Activated T-cell treated with anti-CD3 and anti-CD28 coated beads, Interleukin-2, amount 50 U/mL, for 72 hours (primary cell): ENCODE measurements at places on chromosomes 1 and 21. TPM values are rescaled to one million over a fixed set of nuclear protein-coding genes. Genes with fewer than 3 reads are reported as not detected.

RUNX1 gene
- total RNA-seq: 36.6 TPM

TACSTD2 gene
- total RNA-seq: not detected

FMO2 gene
- total RNA-seq: not detected

OR2L8 gene
- total RNA-seq: not detected

WNT4 gene
- not detected for total RNA-seq

SLC35A3 gene
- 19.2 TPM for total RNA-seq

DNA sequence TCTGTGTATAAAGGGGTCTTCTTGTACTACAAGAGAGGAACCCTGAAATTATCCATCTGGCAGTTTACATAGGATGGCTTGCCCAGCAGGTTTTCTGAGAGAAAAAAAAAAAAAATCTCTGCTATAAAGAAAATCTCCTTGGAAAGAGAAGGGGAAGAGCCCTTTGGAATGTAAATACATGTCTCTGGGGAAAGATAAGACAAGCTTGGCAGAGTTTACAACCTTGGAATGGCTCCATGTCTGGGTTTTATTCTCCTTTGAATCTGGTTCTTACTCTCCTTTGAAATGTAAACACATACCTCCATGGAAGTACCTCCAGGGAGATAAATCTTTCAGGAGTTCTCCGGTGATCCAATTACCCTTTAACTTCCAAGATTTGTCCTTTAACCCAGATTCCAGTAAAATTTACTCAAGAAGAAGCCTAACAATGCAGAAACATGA lies 45.1 kb upstream of the DNAH14 start:
- peaks cover 5% of the 10 kb centered on the region for H3K36me3 ChIP-seq
- no peak overlapping the region for H3K27ac ChIP-seq
- no peaks in the 10 kb centered on the region for H3K4me1 ChIP-seq
- no peak for DNase-seq
- H3K4me3 ChIP-seq: no peak overlapping the region

DNA sequence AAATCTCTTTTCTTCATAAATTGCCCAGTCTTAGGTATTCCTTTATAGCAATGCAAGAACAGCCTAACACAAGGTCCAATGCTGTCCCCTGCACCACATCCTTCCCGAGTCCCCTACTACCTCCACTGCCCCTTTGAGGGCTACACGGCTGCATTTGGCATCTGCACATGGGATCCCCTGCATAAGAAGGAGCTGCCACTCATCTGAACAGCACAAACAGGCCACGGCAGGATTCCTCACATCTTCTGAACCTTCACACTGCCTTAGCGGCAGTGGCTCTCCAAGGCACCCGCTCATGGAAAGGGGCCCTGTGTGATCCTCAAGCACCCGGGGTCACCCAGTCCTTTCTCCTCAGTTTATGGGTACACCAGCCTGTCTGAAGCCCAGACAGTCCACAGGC lies 29.2 kb upstream of the BACE2 start:
- peaks cover 21% of the 10 kb centered on the region for H3K27me3 ChIP-seq
- H3K27ac ChIP-seq: no peak overlapping the region
- H3K4me1 ChIP-seq: no peaks in the 10 kb centered on the region
- DNase-seq: no peak
- H3K36me3 ChIP-seq: no peaks in the 10 kb centered on the region

DNA sequence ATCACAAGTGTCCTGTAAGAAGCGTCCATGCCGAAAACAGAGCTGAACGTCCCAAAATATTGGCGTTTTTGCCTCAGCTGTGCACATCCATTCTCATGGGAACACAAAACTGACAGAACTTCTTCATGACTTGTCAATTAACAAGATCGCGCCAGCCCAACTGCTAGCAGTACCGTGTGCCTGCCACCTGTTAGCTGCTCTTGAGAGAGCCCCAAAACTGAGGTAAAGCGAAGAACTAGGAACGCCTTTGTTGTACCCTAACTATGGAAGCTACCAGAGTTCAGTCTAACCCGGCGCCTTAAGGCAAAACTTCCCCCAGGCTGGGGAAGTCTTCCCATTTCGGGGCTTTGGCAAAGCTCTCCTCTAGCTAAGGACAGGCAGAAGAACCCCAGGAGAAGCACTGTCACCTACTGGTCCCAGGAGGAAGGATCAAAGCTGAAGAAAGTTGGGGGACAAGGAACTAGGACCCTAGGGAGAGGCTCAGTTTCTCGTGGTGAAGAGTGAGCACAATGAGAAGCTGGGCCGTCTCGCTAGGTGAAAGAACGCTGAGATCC lies 719 bp downstream of the EYA3 start:
- peak; percentile 29 for DNase-seq
- peaks cover 3% of the 10 kb centered on the region for H3K27me3 ChIP-seq
- H3K4me1 ChIP-seq: peaks cover 40% of the 10 kb centered on the region
- H3K36me3 ChIP-seq: peaks cover 4% of the 10 kb centered on the region

GRCh38 chr1:85656256-85656655 lies 52.0 kb downstream of the ZNHIT6 start:
- H3K27ac ChIP-seq: no peak overlapping the region
- peaks cover 12% of the 10 kb centered on the region for H3K4me1 ChIP-seq
- no peak overlapping the region for H3K4me3 ChIP-seq
- H3K27me3 ChIP-seq: no peaks in the 10 kb centered on the region
- H3K36me3 ChIP-seq: peaks cover 12% of the 10 kb centered on the region
- DNase-seq: no peak

GRCh38 chr1:163090321-163090945 lies 21.3 kb downstream of the RGS4 start:
- H3K27ac ChIP-seq: no peak overlapping the region
- no peaks in the 10 kb centered on the region for H3K4me1 ChIP-seq
- no peaks in the 10 kb centered on the region for H3K27me3 ChIP-seq
- H3K36me3 ChIP-seq: no peaks in the 10 kb centered on the region
- no peak overlapping the region for H3K4me3 ChIP-seq

- H3K4me1 ChIP-seq: no peaks in the 10 kb centered on the region
- H3K27me3 ChIP-seq: peaks cover 6% of the 10 kb centered on the region
- H3K27ac ChIP-seq: no peak overlapping the region
- H3K36me3 ChIP-seq: no peaks in the 10 kb centered on the region
- no peak overlapping the region for H3K4me3 ChIP-seq
Observed at GRCh38 chr1:15123270-15123669, 30.3 kb upstream of the TMEM51 start.

GRCh38 chr1:114093624-114094362 lies 59.9 kb downstream of the SYT6 start:
- H3K4me1 ChIP-seq: peaks cover 6% of the 10 kb centered on the region
- no peak overlapping the region for H3K27ac ChIP-seq
- no peak for DNase-seq

DNA sequence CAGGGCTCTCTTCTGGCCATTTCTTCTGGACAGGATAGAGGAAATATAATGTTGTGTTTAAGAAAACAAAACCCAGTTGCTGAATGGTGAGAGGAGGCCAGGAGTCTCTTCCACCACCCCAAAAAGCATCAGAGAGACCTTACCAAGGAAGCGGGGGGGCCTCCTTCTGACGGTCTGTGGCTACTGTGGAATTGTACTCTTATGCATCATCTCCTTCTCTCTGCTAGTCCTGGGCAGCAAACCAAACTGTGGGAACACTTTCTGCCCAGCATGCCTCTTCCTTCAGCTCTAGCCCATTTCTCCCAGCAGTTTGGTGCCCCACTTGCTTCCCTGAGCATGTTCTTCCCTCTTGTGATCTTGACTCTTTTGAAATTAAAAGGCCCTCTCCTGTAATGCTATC lies 157.7 kb downstream of the HHIPL2 start:
- H3K27ac ChIP-seq: no peak overlapping the region
- H3K4me1 ChIP-seq: peaks cover 10% of the 10 kb centered on the region
- no peaks in the 10 kb centered on the region for H3K36me3 ChIP-seq
- H3K4me3 ChIP-seq: no peak overlapping the region
- no peak for DNase-seq
- no peaks in the 10 kb centered on the region for H3K27me3 ChIP-seq

- no peak for DNase-seq
- no peak overlapping the region for H3K27ac ChIP-seq
- peaks cover 10% of the 10 kb centered on the region for H3K36me3 ChIP-seq
- H3K4me3 ChIP-seq: no peak overlapping the region
- H3K4me1 ChIP-seq: peaks cover 25% of the 10 kb centered on the region
- peaks cover 6% of the 10 kb centered on the region for H3K27me3 ChIP-seq
Observed at GRCh38 chr1:167808104-167808503, 86.3 kb downstream of the MPZL1 start.

- DNase-seq: no peak
- H3K4me1 ChIP-seq: no peaks in the 10 kb centered on the region
- no peak overlapping the region for H3K27ac ChIP-seq
- no peaks in the 10 kb centered on the region for H3K27me3 ChIP-seq
Observed at GRCh38 chr1:195065437-195065836, 1542.8 kb downstream of the KCNT2 start.

DNA sequence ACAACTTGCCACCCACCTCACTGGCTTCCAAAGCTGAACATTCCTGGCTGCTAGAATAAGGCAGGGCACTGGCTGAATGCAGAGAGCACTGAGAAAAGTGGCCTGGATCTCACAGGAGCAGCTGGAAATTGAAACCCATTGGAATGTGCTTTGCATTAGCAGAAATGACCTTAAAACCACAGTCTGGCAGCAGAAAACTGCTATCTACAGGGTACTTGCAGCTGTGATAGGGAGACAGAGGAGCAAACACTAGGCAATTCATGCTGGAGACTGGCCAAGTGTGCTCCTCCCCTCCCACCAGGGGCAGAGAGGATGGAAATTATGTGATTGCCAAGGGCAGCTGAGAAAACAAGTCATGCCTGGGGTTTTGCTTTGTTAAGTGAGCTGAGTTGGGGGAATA lies 47.2 kb downstream of the HSD3B1 start:
- H3K36me3 ChIP-seq: no peaks in the 10 kb centered on the region
- no peaks in the 10 kb centered on the region for H3K4me1 ChIP-seq
- no peaks in the 10 kb centered on the region for H3K27me3 ChIP-seq
- no peak overlapping the region for H3K27ac ChIP-seq
- H3K4me3 ChIP-seq: no peak overlapping the region

DNA sequence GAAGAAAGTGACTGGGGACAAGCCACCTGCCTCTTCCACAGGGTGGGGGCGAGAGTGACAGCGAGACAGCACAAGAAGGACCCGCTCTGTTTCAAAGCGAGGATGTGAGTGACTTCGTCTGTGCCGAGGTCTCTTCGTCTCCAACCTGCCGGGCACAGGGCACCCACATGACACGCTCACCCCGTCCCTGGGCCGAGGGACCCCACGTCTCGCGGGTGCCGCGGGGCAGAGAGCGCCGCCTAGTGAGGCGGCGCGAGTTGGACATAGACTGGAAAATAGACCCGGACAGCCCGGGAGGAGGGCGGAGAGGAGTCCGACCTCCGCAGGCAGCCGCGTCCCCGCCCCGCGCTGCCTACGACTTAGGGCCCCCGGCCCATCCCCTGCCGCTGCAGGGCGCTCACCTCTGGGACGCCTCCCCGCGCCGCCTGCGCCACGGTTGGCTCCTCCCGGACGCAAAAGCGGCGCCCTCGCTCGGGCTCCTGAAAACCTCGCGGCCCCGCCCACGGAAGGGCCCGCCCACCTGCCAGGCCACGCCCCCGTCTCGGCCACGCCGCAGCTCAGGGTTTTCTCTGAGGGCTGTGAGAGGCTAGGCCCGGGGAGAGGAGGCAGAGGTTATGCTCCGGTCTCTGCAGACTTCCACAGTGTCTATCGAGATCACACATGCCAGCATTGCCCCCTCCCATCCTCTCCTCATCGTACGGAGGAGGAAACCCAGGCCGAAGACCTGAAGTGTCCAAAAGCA lies at the start of gene TLR5:
Gene TLR5, minus strand, starts transcription at position 454 of the 742 bp plus-strand sequence. CDS start 30,217 bp downstream, outside the sequence.
- no peaks in the 10 kb centered on the region for H3K27me3 ChIP-seq
- peak within 1 kb of the TSS; percentile 78 for H3K4me3 ChIP-seq
- peak; percentile 92 for DNase-seq
- H3K36me3 ChIP-seq: no peaks in the 10 kb centered on the region
- H3K27ac ChIP-seq: no peak within 1 kb of the TSS

GRCh38 chr1:51472359-51472758 lies 46.7 kb downstream of the EPS15 start:
- peaks cover 8% of the 10 kb centered on the region for H3K36me3 ChIP-seq
- peaks cover 10% of the 10 kb centered on the region for H3K4me1 ChIP-seq
- H3K4me3 ChIP-seq: no peak overlapping the region
- no peaks in the 10 kb centered on the region for H3K27me3 ChIP-seq

- no peak overlapping the region for H3K4me3 ChIP-seq
- H3K4me1 ChIP-seq: no peaks in the 10 kb centered on the region
- no peak for DNase-seq
Observed at GRCh38 chr1:211145944-211146343, 12.0 kb upstream of the KCNH1 start.

DNA sequence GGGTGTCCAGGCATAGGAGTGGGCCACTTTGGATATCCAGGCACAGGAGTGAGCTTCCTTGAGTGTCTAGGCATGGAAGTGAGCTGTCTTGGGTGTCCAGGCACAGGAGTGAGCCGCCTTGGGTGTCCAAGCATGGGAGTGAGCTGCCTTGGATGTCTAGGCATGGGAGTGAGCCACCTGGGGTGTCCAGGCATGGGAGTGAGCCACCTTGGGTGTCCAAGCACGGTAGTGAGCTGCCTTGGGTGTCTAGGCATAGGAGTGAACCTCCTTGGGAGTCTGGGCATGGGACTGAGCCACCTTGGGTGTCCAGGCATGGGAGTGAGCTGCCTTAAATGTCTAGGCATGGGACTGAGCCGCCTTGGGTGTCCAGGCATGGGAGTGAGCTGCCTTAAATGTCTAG lies 146.3 kb downstream of the C1orf94 start:
- H3K36me3 ChIP-seq: no peaks in the 10 kb centered on the region
- H3K27me3 ChIP-seq: peaks cover 17% of the 10 kb centered on the region
- H3K4me3 ChIP-seq: no peak overlapping the region
- H3K27ac ChIP-seq: no peak overlapping the region
- no peak for DNase-seq
- H3K4me1 ChIP-seq: no peaks in the 10 kb centered on the region

- H3K27ac ChIP-seq: peak overlapping the region; percentile 90
- H3K4me3 ChIP-seq: peak overlapping the region; percentile 97
- peak; percentile 79 for DNase-seq
- H3K36me3 ChIP-seq: peaks cover 2% of the 10 kb centered on the region
- H3K4me1 ChIP-seq: peaks cover 42% of the 10 kb centered on the region
Observed at GRCh38 chr21:32411350-32412161, 950 bp upstream of the EVA1C start.

DNA sequence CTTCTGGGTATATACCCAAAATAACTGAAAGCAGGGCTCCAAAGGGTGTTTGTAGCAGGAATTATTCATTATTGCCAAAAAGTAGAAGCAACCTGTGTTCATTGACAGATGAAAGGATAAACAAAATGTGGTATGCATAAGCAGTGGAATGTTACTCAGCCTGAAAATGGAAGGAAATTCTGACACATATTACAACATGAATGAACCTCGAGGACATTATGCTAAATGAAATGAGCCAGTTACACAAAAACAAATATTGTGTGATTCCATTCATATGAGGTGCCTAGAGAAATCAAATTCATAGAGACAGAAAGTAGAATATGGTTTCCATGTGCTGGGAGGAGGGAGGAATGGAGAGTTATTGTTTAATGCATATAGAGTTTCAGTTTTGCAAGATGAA lies 86.3 kb upstream of the ARTN start:
- H3K4me1 ChIP-seq: peaks cover 10% of the 10 kb centered on the region
- H3K27ac ChIP-seq: no peak overlapping the region
- no peak overlapping the region for H3K4me3 ChIP-seq
- no peaks in the 10 kb centered on the region for H3K27me3 ChIP-seq
- peaks cover 15% of the 10 kb centered on the region for H3K36me3 ChIP-seq
- DNase-seq: no peak

- H3K27me3 ChIP-seq: no peaks in the 10 kb centered on the region
- peaks cover 11% of the 10 kb centered on the region for H3K4me1 ChIP-seq
- no peak overlapping the region for H3K4me3 ChIP-seq
Observed at GRCh38 chr1:59057211-59057694, 239.6 kb upstream of the FGGY start.

GRCh38 chr1:51482881-51483280 lies 36.2 kb downstream of the EPS15 start:
- no peak overlapping the region for H3K4me3 ChIP-seq
- DNase-seq: no peak
- no peaks in the 10 kb centered on the region for H3K27me3 ChIP-seq
- H3K36me3 ChIP-seq: peaks cover 20% of the 10 kb centered on the region
- no peak overlapping the region for H3K27ac ChIP-seq
